GM23248 (cell line): ENCODE measurements at places on chromosomes 12 and 14. TPM values are rescaled to one million over a fixed set of nuclear protein-coding genes. Genes with fewer than 3 reads are reported as not detected.

GRCh38 chr14:89384023-89384422 lies 33.0 kb downstream of the FOXN3 start:
- DNase-seq: no peak
- H3K27me3 ChIP-seq: no peaks in the 10 kb centered on the region
- peaks cover 12% of the 10 kb centered on the region for H3K4me1 ChIP-seq

DNA sequence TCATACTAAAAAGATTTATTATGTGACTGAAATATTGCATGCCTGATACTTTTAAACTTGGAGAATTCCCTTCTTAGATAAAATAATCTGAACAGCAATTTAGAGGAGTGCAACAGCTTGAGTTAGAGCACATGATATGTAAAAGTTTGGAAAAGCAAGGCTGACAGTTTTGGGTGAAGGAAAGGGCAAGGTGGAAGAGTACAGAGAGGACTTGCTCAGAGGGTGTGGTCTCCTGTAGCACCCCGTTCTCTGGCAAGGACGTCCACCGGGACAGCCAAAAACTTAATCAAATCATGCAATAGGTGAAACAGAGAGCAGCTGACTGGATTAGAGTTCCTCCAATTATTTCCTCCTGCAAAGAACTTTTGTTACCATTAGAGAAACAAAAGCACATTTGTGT lies 65.2 kb upstream of the PDZRN4 start:
- no peak for DNase-seq
- H3K27me3 ChIP-seq: no peaks in the 10 kb centered on the region

DNA sequence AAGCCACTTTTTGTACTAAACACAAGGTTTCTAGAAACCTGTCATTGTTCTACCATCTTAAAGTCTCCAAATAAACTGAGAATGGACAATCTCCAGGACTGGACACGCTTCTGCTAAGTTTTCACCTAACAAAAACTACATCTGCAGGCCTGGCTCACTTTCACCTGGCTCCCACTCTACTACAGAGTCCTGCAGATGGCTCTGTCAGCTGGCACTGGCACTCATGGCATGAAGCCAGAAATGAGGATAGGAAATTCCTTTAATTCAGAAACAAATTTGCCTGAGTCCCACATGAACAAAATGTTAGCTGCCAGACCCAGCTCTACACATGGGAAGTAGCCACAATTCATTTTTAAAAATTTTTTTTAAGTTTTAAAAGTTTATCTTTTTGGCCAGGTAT lies 42.1 kb downstream of the STXBP6 start:
- no peak overlapping the region for H3K4me3 ChIP-seq
- H3K27ac ChIP-seq: peak overlapping the region; percentile 73
- H3K36me3 ChIP-seq: no peaks in the 10 kb centered on the region
- peaks cover 68% of the 10 kb centered on the region for H3K4me1 ChIP-seq
- peak; percentile 20 for DNase-seq

DNA sequence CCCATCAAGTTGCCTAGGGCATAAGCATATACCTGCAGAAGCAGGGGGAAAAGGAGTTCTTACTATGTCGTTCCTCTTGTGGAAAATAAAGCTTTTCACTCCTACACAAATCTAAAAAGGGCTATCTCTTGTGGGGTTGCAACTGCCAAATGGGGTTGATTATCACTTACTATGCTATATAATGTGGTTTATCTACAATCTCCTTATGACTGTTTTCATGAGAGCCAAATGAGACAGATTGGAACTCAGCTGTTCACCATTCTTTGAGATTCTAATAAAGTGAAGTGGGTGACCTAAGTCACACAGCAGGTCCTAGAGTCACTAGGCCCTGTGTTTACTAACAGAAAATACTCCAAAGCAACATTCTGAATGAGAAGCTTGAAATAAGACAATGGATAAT lies 47.7 kb downstream of the CIT start:
- DNase-seq: no peak
- H3K36me3 ChIP-seq: no peaks in the 10 kb centered on the region
- H3K4me3 ChIP-seq: no peak overlapping the region
- H3K4me1 ChIP-seq: no peaks in the 10 kb centered on the region

The GDF3 gene
- not detected in 2 replicates for total RNA-seq

DNA sequence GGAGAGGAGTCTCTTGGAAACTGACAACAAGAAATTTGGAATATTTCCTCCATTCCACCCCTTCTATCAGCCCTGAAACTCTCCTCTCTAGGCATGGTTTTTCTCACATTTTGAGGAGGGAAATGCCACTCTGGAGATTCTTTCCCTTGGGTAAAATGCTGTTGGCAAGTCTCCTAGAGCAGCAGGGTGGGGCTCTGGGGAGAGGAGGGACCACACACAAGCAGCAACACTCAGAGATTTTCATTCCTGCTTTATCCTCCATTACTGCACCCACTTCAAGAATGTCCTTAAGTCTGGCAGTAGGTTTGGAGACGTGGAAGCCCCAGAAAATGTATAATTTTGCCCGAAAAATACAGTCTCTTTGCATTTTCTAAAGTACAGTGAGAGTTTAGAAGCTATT lies 130.8 kb upstream of the FLRT2 start:
- no peaks in the 10 kb centered on the region for H3K27me3 ChIP-seq
- H3K4me1 ChIP-seq: peaks cover 6% of the 10 kb centered on the region; the same call in 1 of the 2 replicates
- H3K27ac ChIP-seq: no peak overlapping the region

GRCh38 chr12:116558280-116559161 lies 660 bp upstream of the MAP1LC3B2 start:
- no peaks in the 10 kb centered on the region for H3K27me3 ChIP-seq
- no peak for DNase-seq
- H3K4me1 ChIP-seq: peaks cover 17% of the 10 kb centered on the region
- no peaks in the 10 kb centered on the region for H3K36me3 ChIP-seq

DNA sequence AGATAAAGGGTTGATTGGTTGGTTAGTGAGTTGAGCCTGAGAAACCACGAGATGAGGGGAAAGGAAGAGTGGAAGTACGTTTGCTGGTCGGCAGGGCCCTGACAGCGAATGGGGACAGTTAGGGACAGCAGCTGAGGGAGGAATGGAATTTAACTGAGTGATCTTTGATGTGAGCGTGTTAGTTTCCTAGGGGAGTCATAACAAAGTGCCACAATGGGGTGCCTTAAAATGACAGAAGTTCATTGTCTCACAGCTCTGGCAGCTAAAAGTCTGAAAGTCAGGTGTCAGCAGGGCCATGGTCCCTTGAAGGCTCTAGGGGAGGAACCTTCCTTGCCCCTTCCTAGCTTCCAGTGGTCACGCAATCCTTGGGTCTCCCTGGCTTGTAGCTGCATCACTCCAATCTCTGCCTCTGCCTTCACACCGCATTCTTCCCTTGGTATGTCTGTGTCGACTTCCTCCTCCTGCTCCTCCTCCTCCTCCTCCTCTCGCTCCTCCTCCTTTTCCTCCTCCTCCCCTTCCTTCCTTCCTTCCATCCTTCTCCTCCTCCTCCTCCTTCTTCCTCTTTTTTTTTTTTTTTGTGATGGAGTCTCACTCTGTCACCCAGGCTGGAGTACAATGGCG lies 26.0 kb upstream of the RIN3 start:
- no peaks in the 10 kb centered on the region for H3K27me3 ChIP-seq
- no peak overlapping the region for H3K4me3 ChIP-seq
- H3K36me3 ChIP-seq: no peaks in the 10 kb centered on the region
- no peaks in the 10 kb centered on the region for H3K4me1 ChIP-seq

The HELB gene
- total RNA-seq: 0.86 and 0.89 TPM in 2 replicates

DNA sequence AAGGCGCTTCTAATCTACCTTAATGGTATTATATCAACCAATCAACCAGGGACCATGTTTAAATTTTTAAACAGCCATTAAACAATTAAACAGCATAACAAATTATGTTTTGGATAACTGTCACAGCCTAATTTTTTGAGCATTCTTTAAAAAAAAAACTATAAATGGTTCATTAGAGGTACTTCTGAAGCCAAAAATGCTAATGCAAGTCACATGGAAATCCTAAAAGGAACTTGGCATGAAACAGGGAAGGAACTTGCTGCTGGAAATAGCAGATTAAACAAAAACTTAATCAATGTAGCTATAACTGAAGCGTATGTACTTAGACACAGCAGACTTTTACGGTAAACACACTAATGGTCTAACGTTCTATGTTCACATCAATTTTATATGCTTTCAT lies 190.2 kb upstream of the BTG1 start:
- H3K27me3 ChIP-seq: no peaks in the 10 kb centered on the region
- H3K4me3 ChIP-seq: no peak overlapping the region
- H3K36me3 ChIP-seq: no peaks in the 10 kb centered on the region

DNA sequence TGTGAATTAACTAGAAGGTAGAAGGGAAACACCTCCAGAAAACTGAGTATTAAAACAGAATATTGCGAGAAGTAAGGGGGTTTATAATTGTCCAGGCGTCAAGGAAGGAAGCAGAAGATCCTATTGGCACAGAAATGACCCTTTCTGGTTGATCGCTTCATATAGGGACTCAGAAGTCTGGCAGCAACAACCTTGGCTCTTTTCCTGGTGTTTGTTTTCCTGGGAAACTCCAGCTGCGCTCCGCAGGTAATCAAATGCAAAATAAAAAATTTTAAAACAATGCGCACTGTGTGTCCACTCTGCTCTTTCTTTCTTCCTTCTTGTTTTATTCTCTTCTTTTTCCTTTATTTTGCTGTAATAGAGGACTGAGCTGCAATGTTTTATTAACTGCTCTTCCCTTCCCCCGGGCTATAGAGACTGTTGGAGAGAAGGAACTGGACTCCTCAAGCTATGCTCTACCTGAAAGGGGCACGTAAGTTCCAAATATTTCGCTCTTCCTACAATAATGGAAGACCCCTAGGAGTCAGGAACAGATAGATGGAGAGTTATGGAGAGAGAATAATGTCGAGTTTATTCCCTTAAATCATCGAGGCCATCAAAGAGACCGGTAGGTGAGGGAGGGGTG lies 737 bp downstream of the SPX start:
- H3K27me3 ChIP-seq: 0 out of 2 replicates have a peak, but pooled peaks cover 5% of the 10 kb centered on the region
- peak overlapping the region; percentile 73 for H3K4me3 ChIP-seq
- no peak for DNase-seq
- no peaks in the 10 kb centered on the region for H3K36me3 ChIP-seq

DNA sequence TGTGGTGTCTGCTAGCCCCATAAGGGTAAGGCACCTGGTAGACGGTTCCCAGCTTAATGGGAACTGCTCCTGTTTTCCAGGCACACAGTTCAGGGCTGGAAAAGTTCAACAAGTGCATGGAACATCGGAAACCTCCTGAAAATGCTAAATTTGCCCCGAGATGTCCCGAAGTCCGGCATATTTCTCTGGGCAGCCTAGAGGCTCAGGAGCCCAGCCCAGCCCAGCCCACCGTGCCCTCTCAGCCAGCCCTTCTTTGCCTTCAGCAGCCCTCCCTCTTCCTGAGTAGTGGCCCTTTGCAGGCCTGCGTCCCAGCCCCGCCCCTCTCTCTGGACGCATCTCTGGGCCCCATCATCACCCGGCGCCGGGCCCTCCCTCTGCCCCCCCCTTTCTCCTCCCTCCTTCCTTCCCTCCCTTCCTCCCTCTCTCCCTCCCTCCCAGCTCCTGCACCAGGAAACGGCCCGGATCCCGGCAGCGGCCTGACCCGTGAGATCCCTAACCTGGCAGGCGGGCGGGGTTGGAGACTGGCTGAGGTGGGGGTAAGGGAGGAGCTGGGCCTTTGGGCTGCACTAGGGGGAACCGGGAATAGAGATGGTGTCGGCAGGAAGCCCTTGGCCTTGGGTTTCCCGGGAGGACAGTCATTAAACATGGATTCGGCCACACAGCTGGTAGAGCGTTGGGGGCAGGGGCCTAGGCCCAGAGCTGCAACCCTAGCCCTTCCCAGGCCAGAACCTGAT lies at the start of gene BCL2L2:
Gene BCL2L2 (plus strand): TSS at position 422 of the 734 bp plus-strand sequence. CDS start 935 bp downstream, outside the sequence.
- peak within 1 kb of the TSS; percentile 85 for H3K27ac ChIP-seq
- H3K27me3 ChIP-seq: no peaks in the 10 kb centered on the region

The NDUFA12 gene
- 104 and 122 TPM in 2 replicates for total RNA-seq

DNA sequence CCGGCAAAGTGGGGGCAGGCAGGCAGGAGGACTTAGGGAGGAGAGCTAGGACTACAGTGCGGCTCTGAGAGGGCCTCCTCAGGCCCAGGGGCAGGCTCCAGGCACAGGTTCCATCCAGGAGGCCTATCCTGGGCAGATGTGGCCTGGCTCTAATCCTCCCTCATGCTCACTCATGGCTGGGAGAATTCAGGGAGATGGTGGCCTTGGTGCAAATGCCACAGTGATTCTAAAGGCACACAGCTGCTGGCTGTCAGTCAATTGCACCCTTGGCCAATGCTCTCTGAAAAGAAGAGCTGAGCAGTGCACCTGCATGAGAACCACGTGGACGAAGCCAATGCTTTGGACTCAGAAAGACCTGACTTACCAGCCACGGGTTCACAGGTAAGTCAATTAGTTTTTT lies 89.6 kb downstream of the C12orf75 start:
- no peak for DNase-seq
- no peak overlapping the region for H3K27ac ChIP-seq
- H3K27me3 ChIP-seq: no peaks in the 10 kb centered on the region
- peaks cover 39% of the 10 kb centered on the region for H3K4me1 ChIP-seq

The KRT71 gene
- not detected in 2 replicates for total RNA-seq
